ENCODE measurements at places on chromosomes 11 and 22.

- DNase-seq = no peak
Observed at GRCh38 chr11:59180907-59181306, 9.0 kb downstream of the DTX4 start.

DNA sequence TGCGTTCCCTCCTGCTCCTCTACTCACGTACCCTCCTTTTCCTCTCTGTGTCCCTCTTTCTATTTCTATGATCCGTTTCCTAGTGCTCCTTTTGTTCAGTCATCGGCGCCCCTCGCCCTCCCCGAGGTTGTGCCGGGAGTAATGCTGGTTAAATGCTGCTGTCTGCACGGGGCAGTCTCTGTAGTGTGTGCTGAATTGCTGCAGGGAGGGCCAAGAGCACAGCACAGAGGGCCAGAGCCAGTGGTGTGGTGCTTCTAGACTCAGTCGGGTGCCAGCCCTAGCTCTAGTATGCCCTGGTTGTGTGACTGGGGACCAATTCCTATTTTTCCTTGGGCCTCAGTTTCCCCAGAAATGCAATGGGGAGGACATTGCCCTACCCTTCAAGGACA is 98.3 kb downstream of the PKNOX2 start:
- peak; percentile 71 for DNase-seq

DNA sequence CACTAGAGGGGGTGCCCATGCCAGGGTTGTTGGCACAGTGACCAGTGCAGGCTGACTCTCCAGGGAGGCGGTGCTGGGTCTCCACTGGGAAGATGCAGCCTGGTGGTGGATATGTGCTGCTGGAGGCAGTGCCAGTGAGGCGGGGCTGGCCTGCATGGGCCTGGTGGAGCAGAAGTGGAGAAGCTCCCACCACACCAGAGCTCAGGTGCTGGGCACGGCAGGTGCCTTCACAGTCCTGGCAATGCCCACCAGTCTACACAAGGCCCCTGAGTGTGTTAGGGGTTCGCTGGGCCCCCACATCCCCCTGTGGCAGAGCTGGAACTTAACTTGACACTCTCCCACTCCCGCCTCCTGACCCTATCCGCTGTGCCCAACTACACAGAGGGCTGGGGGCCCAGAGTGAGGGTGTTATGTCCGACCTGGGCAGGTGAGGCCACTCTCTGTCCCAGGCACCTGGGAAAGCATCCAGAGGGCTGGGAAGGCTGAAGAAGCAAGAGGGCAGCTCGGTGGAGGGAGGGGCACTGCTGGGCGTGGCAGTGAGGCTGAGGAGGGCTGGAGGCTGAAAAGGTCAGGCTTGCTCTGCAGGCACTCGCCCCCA is 102.4 kb upstream of the B3GAT1 start:
- no peak for DNase-seq

DNA sequence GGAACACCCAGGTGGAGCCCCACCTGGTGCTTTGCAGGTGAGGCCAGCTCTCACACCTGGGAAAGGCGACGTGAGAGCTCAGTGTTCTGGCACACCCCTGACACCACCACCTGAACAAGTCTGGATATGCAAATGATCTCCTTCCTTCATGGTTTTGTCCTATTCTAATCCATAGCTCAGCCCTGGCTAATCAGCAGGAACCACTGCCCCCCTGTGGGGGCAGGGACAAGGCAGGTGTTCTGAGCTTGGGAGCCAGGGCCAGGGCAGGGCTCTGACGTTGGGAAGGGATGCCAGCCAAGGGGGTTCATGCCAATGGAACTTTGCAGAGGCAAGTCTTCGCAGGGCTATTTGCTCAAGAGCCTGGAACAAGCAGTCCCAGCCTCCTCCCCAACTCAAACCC is 144.2 kb downstream of the TRIM29 start:
- DNase-seq = no peak

- no peak for DNase-seq
Observed at GRCh38 chr11:69245041-69245440, 48.9 kb upstream of the MYEOV start.

DNA sequence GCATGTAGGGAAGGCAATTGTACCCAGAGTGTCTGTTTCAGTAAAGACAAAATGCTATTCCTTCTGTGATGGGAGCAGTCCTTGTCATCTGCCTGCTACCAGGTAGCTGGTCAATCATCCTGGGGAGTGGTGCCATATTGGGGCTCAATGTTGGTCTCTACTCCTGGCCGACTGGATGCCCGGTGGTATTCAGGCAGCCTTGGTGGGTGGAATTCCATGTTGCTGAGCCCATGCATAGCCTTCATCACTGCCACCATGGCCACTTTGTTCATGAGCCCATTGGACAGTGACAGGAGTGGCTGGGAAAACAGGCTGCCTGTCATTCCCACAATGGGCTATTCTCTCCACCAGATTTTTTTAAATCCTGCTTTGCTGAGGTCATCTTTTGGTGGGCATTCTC is 121.0 kb downstream of the WNT7B start:
- DNase-seq = no peak

- DNase-seq = no peak
Observed at GRCh38 chr11:72924568-72925190, 110.5 kb downstream of the ATG16L2 start.

- no peak for DNase-seq
Observed at GRCh38 chr22:48631288-48631863, 1196.3 kb downstream of the BRD1 start.

GRCh38 chr11:45373506-45374035 is 87.4 kb upstream of the SYT13 start:
- no peak for DNase-seq

- DNase-seq = no peak
Observed at GRCh38 chr11:104774578-104774977, 123.7 kb downstream of the CASP12 start.

GRCh38 chr11:14904745-14905103 is 12.7 kb upstream of the CYP2R1 start:
- DNase-seq = no peak

DNA sequence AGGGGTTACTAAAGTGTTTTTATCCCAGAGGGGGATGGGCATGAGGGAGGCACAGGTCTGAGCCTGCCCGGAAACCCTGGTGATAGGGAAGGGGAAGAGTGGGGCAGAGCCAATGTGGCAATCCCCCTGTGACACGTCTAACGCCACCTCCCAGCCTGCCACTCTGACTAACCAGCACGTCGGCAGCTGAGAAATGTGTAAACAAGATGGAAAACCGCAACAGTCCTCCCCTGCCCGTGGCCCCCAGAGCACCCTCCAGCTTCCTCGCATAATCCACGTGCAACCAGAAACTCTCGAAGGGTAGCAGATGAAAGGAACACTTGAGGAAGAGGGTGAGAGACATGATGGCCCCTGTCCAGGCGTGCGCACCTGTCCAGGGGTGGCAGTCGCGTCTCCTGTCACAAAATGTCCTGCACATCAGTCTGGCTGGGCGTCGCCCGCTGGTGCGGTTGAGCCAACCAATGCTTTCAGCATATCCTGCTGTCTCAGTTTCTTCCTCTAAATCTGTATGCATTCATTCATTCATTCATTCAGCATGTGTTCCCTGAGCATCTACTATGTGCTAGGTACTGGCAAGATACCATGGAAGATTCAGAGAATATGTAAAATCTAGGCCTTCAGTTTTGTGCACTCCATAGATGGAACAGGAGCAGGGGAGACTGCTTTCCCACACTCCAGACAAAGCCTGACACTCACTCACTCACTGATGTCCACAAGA is 4.5 kb downstream of the TMPRSS4 start:
- DNase-seq = no peak

DNA sequence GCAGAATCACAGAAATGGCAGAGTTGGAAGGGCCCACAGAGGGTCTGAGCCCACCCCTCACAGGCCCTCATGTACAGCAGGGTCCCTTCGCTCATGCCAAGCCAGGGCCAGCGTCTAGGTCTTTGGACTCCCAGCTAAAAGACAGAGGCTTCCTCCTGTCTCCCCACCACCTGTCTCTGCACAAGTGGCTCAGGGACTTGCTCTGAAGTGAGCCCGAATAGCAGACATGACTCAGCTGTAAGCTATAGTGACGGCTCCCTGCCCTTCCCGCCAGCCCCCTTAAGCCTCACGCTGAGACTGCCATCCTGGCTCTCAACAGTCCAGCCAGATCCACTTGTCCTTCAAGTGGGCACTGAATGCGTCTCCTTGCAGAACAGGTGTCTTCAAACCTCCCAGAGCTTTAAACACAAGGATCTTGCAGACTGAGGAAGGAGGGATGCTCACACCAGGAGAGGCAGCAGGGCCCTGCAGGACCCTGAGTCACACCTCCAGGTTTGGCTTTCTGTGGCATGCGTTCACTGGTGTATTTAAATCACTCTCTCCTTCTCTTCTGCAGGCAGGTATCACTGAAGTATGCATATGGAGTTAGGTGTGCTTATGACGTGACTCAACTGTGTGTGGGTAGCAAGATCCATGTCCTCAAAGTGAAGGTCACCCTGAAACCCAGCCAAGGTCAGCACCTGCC is 154.9 kb downstream of the CACNA1I start:
- no peak for DNase-seq

- DNase-seq = no peak
Observed at GRCh38 chr11:64757549-64758329, 2.0 kb downstream of the PYGM start.

DNA sequence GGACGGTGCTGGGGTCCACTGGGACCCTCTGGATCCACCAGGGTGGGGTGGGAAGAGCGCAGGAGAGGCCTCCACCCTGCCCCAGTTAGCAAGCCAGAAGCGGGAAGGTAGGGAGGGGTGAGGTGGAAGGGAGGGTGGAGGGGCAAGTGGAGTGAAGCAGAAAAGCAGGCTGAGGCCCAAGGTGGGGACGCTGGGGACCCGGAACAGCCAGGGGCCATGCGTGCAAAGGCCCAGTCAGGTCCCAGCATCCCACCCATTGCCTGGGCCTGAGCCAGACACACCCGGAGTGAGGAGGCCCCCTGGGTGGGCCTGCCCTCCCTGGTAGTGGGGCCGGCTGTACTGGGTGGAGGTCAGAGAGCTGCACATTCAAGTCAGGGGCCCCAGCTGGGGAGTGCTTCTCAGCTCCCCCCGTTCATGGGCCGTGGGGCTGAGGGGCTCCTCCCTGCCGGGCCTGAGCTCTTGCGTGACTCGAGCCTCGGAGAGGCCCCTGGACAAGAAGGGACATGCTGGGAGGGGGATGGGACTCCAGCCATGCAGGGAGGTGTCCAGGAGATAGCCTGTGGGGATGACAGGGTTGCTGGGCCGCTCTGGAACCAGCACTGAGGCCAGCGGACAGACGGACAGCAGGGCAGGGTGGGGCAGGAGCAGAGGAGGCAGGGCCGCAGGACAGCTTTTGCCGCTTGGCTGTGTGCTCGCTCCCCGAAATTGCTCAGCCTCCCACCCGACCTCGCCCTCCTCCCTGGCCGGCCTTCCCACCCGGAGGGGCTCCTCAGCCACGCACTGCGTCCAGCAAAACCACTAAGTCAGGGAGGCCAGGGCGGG is 7.7 kb downstream of the TNNT3 start:
- peak; percentile 72 for DNase-seq

GRCh38 chr22:46147471-46148267 is 2.7 kb upstream of the PPARA start:
- DNase-seq = no peak

DNA sequence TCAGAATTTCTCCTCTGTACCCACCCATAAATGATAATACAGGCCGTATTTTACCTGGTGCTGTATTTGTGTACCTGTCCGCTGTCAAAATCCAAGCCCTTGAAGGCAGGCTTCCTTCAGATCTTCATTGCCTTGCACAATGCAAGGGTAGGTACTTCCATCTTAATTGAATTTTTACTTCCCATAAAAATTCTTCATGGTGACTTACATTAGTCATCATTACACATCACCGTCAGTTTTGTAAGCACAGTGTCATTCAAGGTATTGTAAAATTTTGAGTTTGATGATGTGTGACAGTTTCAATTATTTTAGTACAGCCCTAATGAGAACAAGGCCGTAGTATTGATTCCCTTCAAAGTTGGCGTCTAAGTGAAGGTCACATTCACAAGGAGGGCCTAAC is 770 bp upstream of the TSG101 start:
- no peak for DNase-seq

DNA sequence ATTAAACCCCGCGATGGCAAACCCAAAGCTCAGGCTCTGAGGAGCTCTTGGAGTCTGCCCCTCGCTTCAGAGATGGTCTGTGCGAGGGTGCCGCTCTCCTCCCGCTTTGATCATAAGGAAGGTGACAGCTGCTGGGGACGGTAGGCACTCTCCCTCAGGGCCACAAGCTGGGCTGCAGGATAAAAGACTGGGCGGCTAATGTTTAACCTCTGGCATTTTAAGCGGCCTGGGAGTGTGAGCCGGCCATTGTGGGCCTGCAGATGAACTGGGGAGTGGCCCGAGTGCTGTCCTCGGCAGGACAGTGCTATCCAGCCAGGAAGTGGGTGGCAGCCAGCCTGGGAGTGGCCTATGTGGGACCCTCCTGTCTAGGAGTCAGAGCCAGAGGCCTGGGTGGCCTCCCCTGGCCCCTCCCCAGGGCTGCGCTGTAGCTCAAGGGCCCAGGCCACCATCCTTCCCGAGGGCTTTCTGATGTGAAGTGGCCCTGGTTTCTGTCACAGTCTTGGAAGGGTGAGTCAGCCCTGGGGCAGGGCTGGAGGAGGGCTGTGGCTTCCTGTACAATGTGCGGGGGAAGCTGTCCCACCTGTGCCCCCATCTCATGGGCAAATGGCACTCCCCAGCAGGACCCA is 58.7 kb upstream of the PRODH start:
- peak; percentile 25 for DNase-seq

DNA sequence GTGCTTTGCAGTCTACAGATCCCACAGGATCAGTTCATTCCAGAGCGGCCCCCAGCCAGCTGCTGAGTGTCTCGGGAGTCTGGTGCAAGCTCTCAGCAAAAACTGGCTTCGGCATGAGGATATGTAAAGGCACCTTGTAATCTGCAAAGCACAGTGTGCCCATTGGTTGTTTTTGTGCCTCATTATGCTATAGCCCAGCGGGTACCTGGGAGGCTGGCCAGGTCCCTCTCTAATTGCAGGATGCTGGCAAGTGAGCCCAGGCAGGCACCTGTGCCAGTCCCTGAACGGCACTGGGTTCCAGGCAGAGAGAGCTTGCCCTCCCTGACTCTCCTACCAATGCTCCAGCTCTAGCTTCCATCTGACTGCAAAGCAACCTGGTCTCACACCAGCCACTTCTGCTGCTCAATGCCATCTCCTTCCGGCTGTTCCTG is 128.7 kb downstream of the DSCAML1 start:
- DNase-seq = no peak

DNA sequence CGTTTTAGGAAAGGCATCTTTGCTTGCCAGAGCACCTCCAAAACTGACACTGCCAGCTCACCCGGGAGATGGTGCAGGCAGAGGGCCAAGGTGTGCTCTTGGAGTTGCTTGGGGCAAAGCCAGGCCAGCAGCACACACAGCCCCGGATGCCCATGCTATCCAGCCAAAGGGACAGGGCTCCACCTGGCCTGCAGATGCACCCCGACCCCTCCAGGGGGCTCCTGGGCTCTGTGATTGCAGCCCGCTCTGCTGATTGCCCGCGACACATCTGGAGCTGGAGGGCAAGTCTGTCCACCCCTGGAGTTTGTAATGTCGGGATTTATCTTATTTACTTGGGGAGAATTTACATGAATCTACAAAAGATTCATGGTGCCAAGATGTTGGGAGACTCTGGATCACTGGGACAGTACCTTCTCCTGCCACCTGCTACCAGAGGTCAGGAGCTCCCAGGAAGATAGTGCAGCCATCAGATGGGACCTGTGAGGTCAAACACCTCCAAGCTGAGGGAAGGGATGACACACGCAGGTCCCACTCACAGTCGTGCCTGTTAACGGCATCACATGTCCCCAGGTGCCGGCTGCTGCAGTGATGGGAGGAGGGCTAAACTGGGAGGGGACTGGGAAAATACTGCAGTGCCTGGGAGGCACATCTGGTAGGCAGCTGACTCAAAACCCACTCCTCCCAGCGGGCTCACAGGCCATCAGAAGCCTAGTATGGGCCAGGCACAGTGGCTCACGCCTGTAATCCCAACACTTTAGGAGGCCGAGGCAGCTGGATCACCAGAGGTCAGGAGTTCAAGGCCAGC is 17.2 kb downstream of the CBX7 start:
- DNase-seq = peak; percentile 40

GRCh38 chr11:99325847-99326246 is 305.1 kb downstream of the CNTN5 start:
- no peak for DNase-seq
